Left lung (tissue), 14 donors: ENCODE measurements at places on chromosomes 7 and 10. TPM values are rescaled to one million over a fixed set of nuclear protein-coding genes. Genes with fewer than 3 reads are reported as not detected.
A peak's percentile ranks its signal among the peaks of the same experiment; 100 is the strongest.

GRCh38 chr10:46022978-46023702, 7.3 kb downstream of the NCOA4 start:
- DNase-seq, result peak; percentile 97

DNA sequence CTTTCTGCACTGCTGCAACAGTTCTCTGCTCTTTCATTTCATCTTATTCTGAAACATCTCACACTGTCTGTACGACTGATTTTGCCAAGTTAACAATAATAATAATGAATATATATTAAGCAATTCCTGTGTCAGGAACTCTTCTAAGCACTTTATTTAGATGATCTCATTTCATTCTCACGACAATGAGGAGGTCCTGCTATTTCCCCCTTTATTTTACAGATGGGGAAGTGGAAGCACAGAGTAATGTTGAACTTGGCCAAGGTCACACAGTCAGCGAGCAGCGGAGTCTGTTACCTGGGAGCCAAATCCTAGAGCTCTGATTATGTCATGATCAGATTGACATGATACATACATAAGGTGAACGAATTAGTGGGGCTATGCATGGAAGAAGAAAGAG, 5.8 kb downstream of the MRC1 start:
- no peak for DNase-seq

- DNase-seq, result no peak
Observed at GRCh38 chr7:27207348-27207985, 7.6 kb upstream of the HOXA13 start.

GRCh38 chr7:159253657-159254056, 109.0 kb upstream of the VIPR2 start:
- no peak for DNase-seq

GRCh38 chr10:67629461-67629971, 66.5 kb downstream of the CTNNA3 start:
- no peak for DNase-seq

DNA sequence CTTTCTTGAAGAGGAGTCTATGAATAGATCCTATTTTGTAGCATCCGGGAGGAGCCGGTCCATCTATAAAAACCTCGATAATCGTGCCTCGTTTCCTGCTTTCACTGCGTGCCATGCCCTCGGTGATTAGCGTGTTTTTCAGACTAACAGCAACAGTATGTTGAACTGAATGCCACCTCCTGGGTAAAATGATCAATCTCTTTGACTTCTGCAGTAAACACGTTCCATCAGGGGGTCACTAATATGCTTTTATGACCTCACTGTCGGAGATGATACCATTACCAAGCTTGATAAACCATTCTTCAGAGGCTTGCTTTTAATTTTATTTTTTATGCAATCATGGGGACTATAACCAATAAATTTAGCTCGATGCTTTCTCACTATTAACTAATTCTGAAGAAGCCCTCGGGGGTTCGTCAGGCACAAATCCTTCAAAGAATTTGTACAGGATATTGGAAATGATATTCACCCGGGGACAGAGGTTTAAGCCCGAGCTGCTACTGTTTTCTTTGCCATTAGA, 228.3 kb downstream of the ADARB2 start:
- DNase-seq, result no peak

DNA sequence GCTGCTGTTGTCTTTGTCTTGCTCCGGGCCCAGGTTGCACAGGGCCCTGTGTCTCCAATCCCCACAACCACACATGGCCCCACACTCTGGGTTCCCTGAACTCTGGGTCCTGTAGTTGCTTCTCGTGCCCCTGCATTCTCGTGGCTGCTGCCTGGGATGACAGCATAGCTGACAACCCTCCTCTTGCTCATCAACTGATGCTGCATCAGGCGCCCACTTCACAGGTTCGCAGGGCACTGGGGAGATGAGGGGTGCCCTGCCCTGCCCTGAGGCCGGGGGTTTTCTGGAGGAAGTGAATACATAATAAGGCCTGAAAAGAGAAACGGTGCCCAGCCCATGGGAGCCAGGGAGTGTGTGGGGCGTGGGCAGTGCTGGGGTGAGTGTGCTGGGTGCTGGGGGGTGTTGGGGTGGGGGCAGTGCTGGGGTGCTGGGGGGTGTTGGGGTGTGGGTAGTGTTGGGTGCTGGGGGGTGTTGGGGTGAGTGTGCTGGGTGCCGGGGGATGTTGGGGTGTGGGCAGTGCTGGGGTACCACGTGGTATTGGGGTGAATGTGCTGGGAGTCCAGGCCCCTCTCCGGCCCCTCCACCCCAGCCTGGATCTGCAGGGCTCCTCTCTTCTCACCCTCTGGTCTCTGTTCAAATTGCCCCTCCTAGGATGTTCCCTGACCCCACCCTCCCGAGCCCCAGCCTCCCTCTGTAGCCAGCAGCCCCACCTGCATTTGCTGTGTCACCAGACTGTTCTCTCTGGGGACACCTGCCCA, 2.0 kb upstream of the MTG1 start:
- no peak for DNase-seq

DNA sequence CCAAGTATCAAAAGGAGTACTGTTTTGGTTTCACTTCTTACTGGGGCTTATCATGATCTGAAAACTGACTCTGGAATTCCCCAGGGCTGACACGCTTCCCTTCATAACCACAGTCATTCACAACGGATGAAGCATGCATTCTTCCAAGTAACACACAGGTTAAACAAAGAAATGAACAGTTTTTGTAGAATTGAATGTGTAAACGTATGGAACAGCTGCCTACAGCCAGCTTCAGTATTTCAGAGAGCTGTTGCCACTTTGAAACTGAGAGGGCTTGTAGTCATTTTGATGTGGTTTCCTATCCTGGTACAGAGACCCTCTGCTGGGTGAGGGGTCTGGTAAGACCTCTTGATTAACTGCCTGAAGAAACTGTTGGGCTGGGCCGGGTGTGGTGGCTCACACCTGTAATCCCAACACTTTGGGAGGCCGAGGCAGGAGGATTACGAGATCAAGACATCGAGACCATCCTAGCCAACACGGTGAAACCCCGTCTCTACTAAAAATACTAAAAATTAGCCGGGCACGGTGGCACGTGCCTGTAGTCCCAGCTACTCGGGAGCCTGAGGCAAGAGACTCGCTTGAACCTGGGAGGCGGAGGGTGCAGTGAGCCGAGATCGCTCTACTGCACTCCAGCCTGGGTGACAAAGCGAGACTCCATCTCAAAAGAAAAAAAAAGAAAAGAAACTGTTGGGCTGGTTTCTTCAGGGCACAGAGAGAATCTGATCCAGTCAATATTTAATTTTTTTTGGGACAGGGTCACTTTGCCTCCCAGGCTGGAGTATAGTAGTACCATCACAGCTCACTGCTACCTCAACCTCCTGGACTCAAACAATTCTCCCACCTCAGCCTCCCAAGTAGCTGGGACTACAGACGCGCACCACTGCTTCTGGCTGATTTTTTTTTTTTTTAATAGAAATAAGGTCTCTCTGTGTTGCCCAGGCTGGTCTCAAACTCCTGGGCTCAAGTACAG, 4.7 kb downstream of the NFE2L3 start:
- no peak for DNase-seq

DNA sequence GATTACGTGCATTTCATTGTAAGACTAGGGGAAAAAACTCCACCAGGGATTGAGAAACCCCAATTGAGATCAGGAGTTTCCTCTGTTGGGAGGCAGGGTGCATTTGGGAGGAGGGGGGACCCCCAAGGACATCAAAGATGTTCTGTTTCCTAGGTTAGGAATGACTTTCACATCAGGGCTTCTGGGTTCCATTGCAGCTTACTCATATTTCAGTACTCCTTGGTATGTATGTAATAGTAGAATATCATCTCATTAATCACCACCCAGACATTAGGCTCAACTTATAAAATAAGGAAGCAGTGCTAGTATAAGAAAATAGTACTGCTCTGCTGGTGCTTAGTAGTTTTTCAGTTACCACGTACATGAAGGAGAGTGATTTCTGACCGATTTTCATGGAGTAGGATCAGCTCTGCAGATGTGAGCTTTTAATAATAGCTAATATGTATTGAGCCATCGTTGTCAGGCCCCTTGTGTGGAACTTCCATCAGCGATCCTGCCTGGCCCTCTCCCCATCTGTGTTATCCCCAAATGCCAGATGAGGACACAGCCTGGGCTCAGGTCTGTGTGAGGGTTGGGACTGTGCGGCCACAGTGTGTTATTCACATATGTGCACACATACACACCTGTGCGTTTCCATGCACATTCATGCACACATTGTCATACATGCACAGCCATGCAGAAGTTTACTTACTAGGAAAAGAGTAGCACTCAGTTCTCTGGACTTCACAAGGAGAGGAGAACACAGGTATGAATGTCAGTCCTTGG, 23.5 kb downstream of the UPP1 start:
- no peak for DNase-seq

GRCh38 chr10:58518775-58519174, 6.1 kb downstream of the BICC1 start:
- no peak for DNase-seq

GRCh38 chr7:150464962-150465361, 14.5 kb downstream of the GIMAP8 start:
- DNase-seq, result no peak

DNA sequence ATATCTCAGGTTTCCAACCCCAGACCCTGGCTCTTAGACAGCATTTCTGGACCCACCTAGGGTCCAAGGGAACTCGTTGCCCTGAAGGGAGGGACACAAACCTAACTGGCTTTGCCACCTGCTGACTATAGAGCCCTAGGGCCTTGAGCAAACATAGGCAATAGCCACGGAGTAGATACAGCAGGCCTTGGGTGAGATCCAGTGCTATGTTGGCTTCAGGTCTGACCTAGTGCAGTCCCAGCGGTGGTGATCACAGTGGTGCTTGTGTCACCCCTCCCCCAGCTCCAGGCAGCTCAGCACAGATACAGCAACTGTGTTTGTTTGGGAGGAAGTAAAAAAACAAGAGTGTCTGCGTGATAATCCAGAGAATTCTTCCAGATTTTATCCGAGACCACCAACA, 9.7 kb upstream of the TNKS2 start:
- DNase-seq, result no peak

DNA sequence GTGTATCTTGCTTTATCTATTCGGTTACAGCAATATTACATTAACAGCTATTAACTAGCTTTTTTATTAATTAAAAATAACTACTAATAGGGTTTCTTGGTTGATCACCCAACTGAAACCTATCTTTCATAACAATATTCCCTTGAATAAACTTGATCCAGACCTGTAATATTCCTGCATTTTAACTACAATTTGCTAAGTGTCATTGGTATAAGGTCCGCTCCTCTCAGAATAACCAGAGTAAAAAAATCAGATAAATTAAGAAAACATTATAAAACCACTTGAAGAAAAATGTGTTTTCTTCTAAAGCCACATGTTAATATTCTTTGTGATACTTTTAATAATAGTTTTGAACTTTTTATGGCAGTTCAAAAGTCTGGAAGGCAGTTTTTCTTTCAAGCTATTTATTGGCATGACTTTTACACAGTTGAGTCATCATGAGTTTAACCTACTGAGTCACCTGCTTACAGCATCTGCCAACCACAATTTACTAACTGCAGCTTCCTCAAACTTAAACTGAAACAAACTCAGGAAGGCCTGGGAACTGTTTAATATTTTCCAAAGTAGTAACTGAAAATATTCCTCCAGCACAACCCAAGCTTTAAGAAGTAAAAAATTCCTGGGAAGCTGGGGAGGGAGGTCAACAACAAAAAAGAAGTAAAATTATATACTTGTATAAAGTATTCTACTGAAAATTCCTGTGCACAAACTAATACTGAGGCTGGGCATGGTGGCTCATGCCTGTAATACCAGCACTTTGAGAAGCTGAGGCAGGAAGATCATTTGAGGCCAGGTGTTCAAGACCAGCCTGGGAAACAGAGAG, 103.2 kb downstream of the NRBF2 start:
- DNase-seq, result no peak

DNA sequence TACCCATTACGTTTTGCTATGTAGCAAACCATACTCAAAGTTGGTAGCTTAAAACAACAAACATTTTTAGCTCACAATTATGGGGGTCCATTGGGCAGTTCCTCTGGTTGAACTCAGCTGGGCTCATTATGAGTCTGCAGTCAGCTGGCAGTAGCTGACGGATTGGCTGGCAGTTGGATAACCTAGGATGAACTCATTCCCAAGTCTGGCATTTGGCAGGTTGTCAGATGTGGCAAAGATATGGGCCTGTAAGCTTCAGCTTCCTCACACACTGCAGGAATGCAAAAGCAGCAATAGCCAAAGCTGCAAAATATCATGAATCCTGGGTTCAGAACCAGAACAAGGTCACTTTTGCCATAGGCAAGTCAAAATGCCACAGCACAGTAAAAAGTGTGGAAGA, 412.2 kb upstream of the SORCS1 start:
- DNase-seq, result no peak

GRCh38 chr7:154748089-154748786, 254.7 kb downstream of the PAXIP1 start:
- DNase-seq, result no peak

GRCh38 chr7:140678081-140678815, 5.5 kb downstream of the ADCK2 start:
- DNase-seq, result no peak

GRCh38 chr7:155257482-155258225, 40.0 kb upstream of the INSIG1 start:
- peak; percentile 46 for DNase-seq

The ETV1 gene
- polyA plus RNA-seq, result 67.2 TPM

The DDC gene
- polyA plus RNA-seq, result 8.5 TPM

The OIT3 gene
- polyA plus RNA-seq, result 1.1 TPM

The ZNF722 gene
- not detected for polyA plus RNA-seq

The CNPY4 gene
- polyA plus RNA-seq, result 42.9 TPM

The HMX3 gene
- not detected for polyA plus RNA-seq

The GIMAP6 gene
- polyA plus RNA-seq, result 33.6 TPM

The ZNF107 gene
- 13.1 TPM for polyA plus RNA-seq

The TLX1 gene
- polyA plus RNA-seq, result not detected

The TDRD1 gene
- 0.23 TPM for polyA plus RNA-seq

The IFIT2 gene
- 13.2 TPM for polyA plus RNA-seq

The A1CF gene
- polyA plus RNA-seq, result 0.08 TPM

The OR2A12 gene
- 0.10 TPM for polyA plus RNA-seq

The OR6B1 gene
- not detected for polyA plus RNA-seq

The RAMP3 gene
- 23.6 TPM for polyA plus RNA-seq

The KNDC1 gene
- 3.8 TPM for polyA plus RNA-seq

The AGR3 gene
- 38.4 TPM for polyA plus RNA-seq

The CPA4 gene
- polyA plus RNA-seq, result 0.50 TPM

The FASTK gene
- polyA plus RNA-seq, result 51.4 TPM

The RGR gene
- polyA plus RNA-seq, result 0.27 TPM

The ADIRF gene
- polyA plus RNA-seq, result 12.8 TPM

The STEAP1 gene
- 1.5 TPM for polyA plus RNA-seq
